Inflammatory macrophage (primary cell): ENCODE measurements at places on chromosomes 5 and 9.

GRCh38 chr9:133874060-133874657, 118.0 kb downstream of the VAV2 start:
- no peak for DNase-seq

DNA sequence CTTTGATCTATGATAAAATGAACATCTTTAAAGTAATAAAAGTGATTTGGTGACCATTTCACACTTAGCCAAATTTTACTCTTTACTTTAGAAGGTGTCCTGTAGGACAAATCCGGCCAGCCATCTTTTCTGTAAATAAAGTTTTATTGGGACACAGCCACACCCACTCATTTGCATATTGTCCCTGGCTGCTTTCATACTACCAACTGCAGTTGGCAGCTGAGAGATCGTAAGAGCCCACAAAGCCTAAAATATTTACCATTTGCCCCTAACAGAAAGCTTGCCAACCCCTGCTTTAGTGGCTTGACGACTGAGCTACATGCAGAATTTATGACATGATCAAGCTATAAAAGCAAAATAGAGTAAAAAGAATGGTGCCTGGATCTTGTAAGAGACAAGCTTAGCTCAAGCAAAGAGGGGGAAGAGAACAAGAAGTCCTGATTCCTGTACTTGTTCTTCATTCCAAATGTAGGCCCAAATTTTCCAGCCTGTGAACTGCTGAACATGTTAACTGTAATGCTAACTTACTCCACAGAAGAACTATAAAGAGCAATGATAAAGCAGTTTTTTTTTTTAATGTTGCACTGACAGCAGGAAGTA, 7.4 kb upstream of the FBXO10 start:
- DNase-seq: no peak

GRCh38 chr5:141236516-141237313, 8.5 kb upstream of the PCDHB15 start:
- DNase-seq: no peak

GRCh38 chr9:95954940-95955339, 79.4 kb downstream of the ERCC6L2 start:
- no peak for DNase-seq

DNA sequence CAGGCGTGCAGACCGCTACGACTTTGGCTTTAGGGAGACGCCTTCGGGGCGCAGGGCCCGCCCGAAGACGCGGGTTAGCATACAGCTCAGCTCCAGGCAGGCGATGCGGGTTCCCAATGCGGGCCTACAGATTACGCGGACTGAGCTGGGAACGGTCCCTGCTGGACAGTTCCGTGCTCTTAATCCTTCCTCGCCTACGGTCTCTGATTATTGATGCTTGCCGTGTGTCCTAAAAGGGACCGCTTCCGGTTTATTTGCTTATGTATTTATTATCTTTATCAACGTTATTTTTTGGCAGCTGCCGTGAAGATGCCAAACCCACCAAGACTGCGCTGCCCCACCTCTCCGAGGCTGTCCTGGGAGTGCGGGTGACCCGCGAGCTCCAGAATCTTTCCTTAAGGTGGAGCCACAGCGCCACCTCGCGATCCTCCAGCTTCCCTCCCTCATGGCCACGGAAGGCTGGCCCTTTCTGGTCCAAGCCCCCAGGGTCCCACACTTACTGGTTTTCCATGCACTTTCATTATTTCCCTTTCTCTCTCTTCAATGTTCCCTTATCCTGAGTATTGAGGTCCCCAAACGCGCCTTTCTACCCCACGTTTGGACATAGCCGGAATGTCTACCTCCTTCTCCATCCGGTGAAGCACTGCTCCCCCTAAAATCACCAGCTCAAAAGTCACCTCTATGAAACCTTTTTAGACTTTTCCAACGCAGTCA, 7.0 kb upstream of the EBF1 start:
- peak; percentile 74 for DNase-seq

GRCh38 chr9:129006328-129007034, 21.6 kb downstream of the SH3GLB2 start:
- DNase-seq: peak; percentile 52

GRCh38 chr5:111636736-111637135, 120.3 kb downstream of the NREP start:
- no peak for DNase-seq

GRCh38 chr9:35074791-35075190, 2.4 kb upstream of the VCP start:
- no peak for DNase-seq

DNA sequence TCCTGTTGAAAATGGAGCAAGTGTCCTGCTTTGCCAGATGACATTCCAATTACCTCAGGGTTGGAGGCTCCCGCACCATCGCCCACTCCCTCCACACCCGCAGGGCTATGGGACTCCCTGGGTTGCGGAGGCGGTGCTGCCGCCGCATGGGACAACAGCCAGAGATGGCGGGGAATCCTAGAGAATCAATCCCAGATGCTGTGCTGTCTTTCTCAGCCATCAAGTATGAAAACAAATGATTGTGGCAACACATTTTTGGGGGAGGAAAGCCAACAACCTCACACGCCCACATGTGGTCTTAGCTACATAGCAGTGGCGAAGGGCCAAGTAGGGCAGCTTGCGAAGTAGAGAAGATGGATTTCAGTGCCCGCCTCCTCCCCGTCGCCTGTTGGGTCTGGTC, 46.7 kb downstream of the IL31RA start:
- peak; percentile 35 for DNase-seq

- peak; percentile 54 for DNase-seq
Measured at GRCh38 chr5:131109540-131110255, 55.4 kb downstream of the HINT1 start.

GRCh38 chr5:15320871-15321270, 179.1 kb upstream of the FBXL7 start:
- DNase-seq: no peak

DNA sequence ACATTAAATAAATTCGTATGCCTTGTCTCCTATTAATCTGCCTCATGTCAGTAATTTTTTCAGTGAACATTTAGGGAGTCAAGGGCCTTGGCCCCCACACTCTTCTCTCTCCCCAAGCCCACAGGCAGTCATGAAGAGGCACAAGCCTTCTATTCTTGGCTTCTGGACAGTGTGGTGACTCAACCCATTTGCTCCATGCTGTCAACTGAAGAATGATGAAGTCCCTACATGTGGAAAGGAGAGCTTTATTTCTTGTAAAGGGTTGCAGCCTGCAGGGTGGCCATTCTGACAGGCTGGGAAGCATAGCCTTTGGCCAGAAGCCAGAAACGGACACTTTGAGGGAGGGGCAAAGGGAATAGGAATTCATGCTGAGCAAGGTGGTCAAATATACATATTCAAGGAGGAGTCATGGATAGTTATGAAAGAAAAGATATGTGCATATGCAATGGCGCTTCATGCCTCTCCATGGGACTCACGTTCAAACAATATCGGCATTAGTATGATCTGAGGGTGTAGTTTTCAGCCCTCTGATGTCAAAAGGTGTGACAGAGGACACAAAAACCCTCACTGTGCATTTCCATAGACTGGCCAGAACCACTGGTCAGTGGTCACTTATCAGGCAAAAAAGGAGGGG, 31.3 kb downstream of the ANKRA2 start:
- DNase-seq: no peak
